Left lobe of liver (tissue), 2 donors: ENCODE measurements at places on chromosomes 11 and 22.

GRCh38 chr11:116336540-116336939, 436.2 kb downstream of the BUD13 start:
- DNase-seq: no peak

- DNase-seq: no peak
These were observed 2.5 kb downstream of the USP2 start for GRCh38 chr11:119378851-119379465.

- DNase-seq: no peak
These were observed 16.1 kb upstream of the OR52K1 start for GRCh38 chr11:4466131-4466870.

DNA sequence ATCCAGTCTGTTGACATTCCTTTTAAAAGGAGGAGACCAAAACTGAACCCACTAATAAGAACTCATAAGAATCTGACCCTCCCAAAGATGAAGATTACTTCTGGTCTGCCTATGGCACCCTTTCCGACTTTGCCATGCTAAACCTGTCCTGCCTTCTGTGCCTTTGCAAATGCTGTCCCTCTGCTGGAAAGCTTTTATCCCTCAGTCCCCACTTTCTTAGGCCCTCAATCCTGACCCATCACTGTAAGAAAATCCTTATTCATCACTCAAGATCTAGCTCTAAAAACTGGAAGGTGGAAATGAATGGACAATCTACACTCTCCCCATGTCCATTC, 10.4 kb downstream of the MPZL3 start:
- no peak for DNase-seq

DNA sequence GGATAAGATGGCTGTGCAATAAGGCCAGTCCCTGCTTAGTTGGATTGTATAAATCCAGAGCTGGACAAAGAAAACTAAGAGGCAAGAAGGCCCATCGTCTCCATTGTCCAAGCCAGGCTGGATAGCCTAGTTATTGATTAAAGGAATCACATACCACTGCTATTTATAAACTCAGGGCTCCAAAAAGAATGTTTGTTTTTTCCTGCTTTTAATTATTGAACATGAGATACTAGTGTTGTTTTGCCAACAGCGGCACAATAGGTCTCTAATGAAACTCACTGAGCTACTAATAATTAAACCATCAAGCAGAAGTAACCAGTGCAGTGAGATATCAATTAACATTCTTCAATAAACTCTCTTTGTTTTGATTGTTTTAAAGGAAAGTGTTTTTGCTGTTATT, 259.7 kb downstream of the INSC start:
- no peak for DNase-seq
